ENCODE measurements at places on chromosomes 12 and 14.

GRCh38 chr12:109462868-109463692 is 14.0 kb downstream of the KCTD10 start:
- no peak for DNase-seq

DNA sequence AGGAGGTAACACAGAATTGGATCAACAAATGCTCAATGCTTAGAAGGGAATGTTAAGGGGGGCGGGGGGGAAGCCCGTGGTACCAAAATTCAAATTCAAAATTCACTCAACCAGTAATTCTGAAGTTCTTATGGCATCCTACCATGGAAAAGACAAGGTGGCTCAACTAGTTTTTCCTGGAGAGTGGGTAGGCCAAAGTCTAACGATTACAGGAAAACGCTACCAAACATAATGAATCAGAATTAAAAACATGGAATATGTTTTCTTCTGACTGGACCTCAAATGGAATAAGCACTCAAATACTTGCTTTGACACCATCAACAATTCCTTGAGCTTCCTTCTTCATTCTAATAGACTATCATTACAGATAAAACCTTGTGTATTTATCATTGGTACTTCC is 2.3 kb downstream of the NACA start:
- DNase-seq, result no peak

GRCh38 chr12:130126023-130126432 is 36.2 kb upstream of the FZD10 start:
- DNase-seq, result no peak

GRCh38 chr12:49922349-49923034 is 18.8 kb upstream of the FAIM2 start:
- no peak for DNase-seq

GRCh38 chr12:6426882-6427671 is 17.7 kb upstream of the CD27 start:
- DNase-seq, result peak; percentile 3

DNA sequence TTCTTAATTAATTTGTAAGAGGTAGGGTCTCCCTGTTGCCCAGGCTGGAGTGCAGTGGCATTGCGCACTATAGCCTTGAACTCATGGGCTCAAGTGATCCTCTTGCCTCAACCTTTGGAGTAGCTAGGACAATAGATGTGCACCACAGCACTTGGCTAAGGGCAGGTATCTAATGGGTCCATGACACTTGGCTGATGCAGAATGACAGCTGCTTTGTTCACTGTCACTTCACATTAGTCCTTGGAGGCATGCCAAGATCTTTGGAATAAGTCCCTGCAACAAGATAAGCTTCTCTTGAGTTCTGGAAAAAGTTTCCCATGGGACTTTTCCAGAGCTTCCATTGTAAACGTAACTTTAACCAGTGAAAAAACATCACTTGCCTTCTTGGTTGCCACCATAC is 23.4 kb downstream of the COQ6 start:
- DNase-seq, result no peak

- no peak for DNase-seq
These were observed 854.7 kb downstream of the TMTC2 start for GRCh38 chr12:83541446-83541845.

GRCh38 chr12:71430756-71431155 is 8.8 kb upstream of the LGR5 start:
- DNase-seq, result no peak

Measured in HL-60 (cell line).